Left hindlimb (tissue), 1 donor: ENCODE measurements at places on chromosomes 3 and 15.

DNA sequence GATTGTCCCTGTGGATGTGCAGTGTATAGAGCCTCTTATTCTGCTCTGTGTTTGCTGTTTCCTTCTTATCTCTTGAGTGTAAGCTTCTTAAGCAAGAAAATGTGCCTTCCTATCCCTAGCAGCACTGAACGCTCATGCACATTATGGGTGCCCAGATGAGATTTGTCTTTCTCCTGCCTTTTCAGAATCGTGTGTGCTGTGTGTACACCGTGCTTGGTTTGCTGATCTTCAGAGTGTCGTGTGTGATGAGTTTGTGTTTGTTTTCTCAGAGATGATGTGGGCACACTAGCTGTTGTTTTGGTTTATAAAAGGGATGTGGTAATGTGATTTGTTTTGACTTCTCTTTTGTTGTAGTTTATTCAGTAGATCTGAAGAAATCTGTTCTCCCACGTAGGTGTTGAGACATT, 19.7 kb downstream of the GPR171 start:
- DNase-seq: no peak

GRCh38 chr15:52682200-52682599, 3.0 kb upstream of the ATOSA start:
- DNase-seq: no peak

DNA sequence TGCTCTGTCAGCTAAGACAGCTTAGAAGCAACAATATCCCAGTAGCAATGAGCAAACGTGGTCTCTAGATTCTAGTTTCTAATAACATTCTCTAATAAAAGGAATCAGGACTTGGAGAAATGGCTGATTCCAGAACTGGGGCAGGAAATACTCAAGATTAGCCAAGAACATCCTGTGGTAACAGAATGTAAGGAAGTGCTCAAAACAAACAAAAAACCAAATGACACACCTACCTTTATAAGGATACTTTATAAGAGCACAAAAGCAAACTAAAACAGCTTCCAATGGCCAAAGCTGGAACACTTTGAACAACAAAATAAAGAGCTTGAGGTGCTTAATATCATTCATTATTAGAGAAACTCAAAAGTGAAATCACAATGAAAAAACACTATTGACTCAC, 33.1 kb upstream of the EIF5A2 start:
- DNase-seq: no peak

- no peak for DNase-seq
Measured at GRCh38 chr15:25091421-25092158, 136.8 kb downstream of the SNRPN start.

DNA sequence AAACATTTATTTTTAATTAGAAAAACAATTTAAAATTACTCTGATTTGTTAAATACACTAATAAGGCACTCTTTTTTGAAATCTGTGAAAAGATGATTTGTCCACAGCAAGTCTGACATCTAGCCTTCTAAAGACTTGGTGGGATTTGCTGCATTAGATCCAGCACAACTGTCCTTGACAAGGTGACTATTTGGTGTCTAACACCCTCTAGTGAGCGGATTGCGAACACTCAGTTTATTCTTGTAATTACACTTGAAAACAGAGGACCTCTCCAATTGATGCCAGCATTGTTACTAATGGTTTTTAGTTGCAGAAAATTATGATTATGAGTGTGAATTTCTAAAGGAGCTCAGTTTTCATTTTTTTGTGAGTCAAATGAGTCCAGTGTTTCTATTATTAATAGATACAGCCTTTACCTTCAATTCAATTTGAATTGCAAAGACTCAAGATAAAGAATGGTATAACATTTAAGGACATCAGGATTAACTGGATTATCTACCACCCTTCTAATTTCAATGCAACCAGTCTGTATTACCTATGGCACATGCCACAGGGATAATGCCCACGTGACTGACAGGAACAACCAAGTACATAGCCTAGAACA, 29.7 kb upstream of the STRIT1 start:
- DNase-seq: peak; percentile 60

- DNase-seq: peak; percentile 42
Measured at GRCh38 chr3:124714223-124714853, 15.9 kb upstream of the UMPS start.

DNA sequence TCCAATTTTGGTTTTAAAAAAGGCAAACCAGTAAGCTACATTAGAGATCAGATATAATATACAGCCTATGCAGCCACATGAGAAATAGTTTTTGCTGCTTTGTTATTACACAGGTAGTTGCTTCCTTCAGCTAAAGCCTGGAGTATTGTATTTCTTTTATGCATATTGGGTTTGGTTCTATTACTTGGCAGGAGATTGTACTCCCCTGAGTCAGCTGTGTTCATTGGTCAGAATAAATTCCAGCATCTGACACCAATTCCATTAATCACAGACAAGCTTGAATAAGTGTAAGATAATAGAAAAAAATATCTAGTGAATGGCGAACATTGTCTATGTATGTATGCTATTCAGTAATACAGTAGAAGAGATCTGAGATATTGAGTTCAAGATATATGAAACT, 26.1 kb upstream of the ZCWPW2 start:
- DNase-seq: no peak

GRCh38 chr15:101498717-101499480, 9.4 kb upstream of the PCSK6 start:
- no peak for DNase-seq

GRCh38 chr15:91482799-91483198, 370.7 kb upstream of the SLCO3A1 start:
- no peak for DNase-seq

DNA sequence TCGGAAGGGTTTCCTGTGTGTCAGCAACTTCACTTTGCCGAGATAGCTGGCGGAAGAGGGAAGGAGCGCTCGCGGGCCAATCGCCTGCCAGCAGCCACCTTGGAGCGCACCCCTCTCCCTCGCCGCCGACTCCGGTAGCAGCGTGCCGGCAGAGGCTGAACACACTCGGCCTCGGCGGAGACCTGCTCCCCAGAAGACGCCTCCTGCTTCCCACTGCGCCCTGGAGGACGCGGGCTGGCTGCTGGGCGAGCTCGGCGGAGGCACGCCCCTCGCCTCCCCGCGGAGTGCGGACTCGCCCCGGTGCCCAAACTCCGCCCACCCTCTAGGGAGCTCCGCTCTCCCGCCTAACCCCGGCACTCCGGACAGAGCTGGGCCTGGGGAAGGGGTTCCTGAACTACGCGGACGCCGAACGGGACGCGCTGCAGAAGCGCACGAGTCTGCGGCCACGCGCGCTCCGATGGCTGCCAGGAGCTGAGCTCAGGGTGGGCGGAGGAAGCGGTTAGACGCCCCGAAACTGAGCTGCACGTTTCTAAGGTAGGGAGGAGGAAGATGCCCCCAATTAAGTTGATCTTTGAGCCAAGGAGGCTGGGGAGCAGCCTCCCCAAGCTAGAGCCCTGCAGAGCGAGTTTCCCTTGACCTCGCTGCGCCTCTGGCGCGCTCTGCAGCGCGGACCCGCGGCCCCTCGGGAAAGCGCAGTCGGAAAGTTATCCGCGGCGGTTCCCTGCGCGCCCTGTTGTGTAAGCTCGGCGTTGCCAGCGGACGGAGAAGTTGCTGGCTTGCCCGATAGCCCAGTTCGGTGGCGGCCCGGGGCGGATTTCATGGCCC, at the start of gene P2RY1:
TSS of gene P2RY1 (plus strand) at position 356 of the 825 bp plus-strand sequence. CDS start 652 bp downstream, outside the sequence.
- peak; percentile 82 for DNase-seq

DNA sequence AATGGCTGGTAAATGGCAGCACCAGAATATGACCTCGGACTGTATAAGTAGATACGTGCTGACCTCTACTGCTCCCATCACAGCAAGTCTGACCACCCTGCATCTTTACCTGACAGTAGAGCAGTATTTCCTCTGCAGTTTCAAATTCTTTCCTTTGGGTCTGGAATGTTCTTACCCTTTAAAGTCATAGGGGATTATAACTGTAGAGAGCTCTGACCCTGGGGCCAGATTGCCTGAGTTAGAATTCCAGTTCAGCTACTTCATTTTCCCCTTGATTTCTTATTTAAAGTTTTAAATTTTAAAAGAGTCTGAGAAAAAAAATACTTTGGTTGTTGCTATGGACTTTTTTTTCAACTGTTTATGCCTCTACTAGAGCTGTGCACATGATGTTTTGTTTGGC, 237.7 kb downstream of the NR1D2 start:
- DNase-seq: no peak

- DNase-seq: no peak
Measured at GRCh38 chr15:87656372-87656771, 600.2 kb downstream of the NTRK3 start.

- peak; percentile 34 for DNase-seq
Measured at GRCh38 chr3:155241579-155241978, 51.9 kb downstream of the STRIT1 start.

- no peak for DNase-seq
Measured at GRCh38 chr3:136658946-136659682, 93.1 kb downstream of the STAG1 start.

DNA sequence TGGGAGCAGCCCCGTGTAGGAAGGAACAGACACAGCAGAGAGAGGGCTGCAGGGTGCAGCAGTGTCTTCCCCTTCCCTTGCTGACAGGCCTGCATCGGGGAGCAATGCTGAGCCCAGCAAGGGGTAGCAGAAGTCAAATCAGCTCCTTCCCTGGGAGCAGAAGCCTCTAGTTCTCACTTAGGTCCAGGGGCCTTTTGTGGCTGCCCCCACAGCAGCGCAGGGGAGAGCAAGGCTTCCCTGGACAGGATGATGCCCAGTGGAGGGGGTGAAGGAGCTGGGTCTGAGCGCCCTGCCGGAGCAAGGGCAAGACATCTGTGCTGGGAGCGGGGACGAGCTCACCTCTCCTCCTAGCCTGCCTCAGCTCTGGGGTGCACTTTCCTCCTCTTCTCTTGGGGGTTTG, 827 bp downstream of the PLCB2 start:
- no peak for DNase-seq

GRCh38 chr15:28956491-28956890, 70.7 kb downstream of the APBA2 start:
- no peak for DNase-seq

DNA sequence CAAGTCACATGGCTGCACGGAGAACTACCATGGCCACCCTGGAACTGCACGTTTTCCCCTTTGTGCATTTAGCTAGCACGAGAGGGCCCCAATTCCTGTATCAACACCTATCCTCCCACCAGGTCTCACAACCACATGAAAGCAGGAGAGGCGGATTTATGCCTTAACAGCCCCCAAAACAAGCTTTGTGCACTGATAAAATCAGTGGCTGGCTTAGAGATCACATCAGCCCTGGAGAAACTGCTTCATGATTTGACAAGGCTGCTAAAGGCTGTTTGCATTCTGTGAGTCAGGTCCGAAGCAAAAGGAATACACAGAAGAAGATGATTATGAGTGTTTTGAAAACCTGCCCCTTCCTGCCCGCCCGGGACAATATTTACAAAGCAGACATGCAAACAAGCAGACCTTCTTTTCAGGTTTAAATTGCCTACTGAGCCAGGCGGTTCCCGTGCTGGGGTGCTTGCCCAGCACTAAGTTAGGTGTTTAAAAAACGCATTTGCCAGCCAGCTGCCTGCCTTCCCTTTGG, 25.9 kb downstream of the CEMIP start:
- no peak for DNase-seq

- DNase-seq: no peak
Measured at GRCh38 chr3:119352034-119352609, 57.9 kb downstream of the ARHGAP31 start.

DNA sequence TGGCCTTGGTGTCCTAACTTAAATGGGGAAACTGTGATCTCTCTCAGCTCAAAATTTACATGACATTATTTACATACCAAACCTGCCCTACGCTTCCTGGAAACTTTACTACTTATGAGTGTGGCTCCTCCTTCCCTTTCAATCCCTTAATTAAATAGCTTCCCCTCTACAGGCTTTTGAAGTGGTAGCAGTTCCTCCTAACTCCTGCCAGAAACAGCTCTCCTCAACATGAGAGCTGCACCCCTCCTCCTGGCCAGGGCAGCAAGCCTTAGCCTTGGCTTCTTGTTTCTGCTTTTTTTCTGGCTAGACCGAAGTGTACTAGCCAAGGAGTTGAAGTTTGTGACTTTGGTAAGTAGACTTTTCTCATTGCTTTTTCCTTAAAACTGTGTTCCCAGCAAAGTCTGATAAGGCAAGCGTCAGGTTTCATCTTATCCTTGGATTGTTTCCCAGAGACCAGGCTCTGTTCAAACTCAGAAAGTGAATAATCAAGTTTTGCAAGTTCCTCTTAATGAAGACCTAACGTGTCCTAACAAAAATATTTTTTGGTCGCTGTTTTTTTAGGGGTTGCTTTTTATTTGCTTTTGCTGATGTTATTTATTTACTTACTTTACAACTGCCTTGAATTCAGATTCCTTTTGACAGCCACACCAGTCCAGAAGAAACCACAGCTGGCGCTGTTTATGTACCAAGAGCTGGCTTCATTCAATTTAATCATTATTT, at the start of gene ACP3:
TSS of gene ACP3 (plus strand) at position 179 of the 720 bp plus-strand sequence. CDS start at position 229, 50 bp downstream.
- peak; percentile 70 for DNase-seq

GRCh38 chr3:151299006-151299405, 17.6 kb downstream of the GPR87 start:
- DNase-seq: no peak

- DNase-seq: no peak
Measured at GRCh38 chr15:86135041-86135440, 55.4 kb downstream of the AGBL1 start.

GRCh38 chr3:127747751-127748521, 74.4 kb downstream of the MGLL start:
- DNase-seq: peak; percentile 59

DNA sequence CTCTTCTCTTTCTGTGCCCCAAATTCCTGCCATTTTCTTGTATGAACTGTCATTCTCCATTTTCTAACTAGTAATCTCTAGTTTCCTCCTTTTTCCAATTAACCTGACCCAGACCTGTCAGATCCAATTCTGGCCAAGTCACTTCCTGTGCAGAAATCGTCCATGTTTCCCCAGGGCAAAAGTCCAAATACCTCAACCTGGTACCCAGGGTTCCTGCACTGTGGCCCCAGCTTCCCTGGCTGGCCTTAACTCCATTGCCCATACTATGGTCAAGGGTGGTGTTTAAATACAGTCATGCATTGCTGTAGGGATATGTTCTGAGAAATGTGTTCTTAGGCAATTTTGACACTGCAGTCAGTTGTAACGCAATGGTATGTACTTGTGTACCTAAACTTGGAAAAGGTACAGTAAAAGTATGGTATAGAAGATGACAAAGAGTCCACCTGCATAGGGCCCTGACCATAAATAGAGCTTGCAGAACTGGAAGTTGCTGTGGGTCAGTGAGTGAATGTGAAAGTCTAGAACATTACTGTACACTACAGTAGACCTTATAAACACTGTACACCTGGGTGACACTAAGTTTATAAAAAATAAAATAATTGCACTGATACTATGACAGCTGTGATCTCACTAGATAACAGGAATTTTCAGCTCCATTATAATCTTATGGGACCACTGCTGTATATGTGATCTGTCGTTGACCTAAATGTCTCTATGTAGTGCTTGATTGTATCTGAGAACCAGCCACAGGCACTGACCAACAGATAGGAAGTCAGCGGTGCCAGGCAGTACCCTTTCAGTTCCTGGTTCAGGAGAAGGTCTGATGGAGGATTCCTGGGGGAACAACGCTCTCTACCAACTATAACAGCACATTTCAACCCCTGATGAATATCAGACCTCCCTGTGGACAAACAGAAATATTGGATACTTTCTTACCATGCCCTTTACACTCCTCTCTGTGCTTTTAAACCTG, 336.1 kb upstream of the PROK2 start:
- DNase-seq: no peak

GRCh38 chr3:10244009-10244408, 4.2 kb upstream of the TATDN2 start:
- DNase-seq: no peak
